AML-193 (cell line): ENCODE measurements at places on chromosomes 16 and 17.
A peak's percentile ranks its signal among the peaks of the same experiment; 100 is the strongest.

DNA sequence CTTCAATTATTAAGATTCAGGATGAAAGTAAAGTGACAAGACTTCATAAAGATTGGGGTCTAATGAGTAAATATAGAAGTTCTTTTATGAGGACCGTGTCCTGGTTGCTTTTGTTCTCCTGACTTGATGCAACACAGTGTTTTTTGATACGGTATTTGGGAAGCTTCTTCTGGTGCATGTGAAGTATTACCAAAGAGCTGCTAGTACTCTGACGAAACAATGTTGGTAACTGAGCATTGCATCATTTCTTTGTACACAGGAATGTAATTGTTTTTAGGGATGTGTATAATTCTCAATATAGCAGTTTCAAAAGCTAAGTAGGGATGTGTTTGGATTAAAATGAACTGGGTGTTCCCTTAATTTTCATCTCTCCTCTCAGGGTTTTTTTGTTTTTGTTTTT, 15.9 kb downstream of the KPNB1 start:
- peak; percentile 81 for DNase-seq

GRCh38 chr17:57154921-57155320, 69.9 kb downstream of the AKAP1 start:
- DNase-seq: peak; percentile 78

DNA sequence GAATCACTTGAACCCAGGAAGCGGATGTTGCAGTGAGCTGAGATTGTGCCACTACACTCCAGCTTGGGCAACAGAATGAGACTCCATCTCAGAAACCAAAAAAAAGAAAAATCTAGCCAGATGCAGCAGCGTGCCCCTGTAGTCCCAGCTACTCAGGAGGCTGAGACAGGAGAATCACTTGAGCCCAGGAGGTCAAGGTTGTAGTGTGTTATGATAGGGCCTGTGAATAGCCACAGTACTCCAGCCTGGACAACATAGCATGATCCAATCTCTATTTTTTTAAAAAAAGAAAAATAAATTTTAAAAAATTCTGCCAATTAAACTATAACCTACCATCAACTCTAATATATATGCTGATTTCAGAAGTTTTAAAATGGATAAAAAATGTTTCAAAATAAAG, 15.8 kb downstream of the PHLPP2 start:
- DNase-seq: no peak

- no peak for DNase-seq
Observed at GRCh38 chr16:78528265-78528664, 428.8 kb downstream of the WWOX start.

DNA sequence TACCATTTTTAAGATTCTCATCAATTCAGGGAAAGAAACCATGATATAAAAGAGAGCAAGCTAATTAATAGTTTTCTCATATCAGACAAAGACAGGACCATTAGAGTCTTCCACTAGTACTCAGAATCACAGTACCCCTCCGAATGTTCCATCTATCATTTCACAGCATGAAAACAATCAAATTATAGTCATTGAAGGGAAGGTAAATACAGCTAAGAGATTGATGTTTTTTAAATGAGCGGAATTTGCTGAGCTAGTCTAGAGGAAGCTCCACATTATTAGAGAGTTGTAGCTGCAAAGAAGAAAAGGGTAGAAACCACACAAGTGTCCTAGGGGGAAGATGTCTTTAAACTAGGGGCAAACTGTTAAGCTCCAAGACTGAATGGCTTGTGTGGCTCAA, 808.9 kb downstream of the CDH11 start:
- DNase-seq: no peak
